ENCODE measurements at places on chromosomes 7 and 10.

GRCh38 chr7:21253740-21254687, 173.9 kb upstream of the SP4 start:
- peak; percentile 2 for DNase-seq

DNA sequence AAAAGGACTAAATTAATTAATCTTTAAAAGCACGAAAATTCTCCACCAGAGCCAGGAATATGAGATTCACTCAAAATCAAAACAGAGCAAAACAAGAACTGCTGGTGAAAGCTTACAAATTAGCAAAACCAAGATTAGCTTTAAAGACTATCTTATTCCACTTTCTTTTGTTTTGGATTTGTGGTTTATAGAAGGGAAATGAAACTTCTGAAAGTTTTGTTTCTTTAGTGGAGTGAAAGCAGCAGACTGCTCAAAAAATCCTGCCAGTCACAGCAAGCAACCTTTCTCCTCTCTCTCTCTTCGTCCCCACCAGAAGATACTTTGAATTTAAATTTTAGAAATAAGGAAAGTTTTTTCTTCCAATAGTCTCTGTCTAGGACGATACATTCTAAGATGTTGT, 7.8 kb downstream of the ACTA2 start:
- DNase-seq: no peak

DNA sequence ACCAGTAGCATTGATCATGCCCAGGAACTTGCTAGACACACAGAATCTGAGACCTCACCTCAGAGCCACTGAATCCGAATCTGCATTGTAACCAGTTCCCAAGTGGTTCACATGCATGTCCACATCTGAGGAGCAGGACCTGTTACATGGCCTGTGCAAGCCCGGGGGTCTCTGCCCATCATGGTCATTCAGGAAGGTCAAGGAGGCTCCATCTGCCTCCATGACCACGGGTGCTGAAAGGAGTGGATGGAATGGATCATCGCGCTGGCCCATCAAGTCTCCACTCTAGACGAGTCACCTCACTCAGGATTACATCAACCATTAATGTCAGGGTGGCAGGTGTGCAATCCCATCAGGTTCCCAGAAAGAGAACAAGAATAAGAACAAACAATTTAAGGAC, 85.8 kb upstream of the ADAM12 start:
- DNase-seq: no peak

GRCh38 chr7:139991269-139991666, 71.5 kb downstream of the PARP12 start:
- DNase-seq: no peak

- DNase-seq: no peak
These were observed 278.5 kb downstream of the BICC1 start for GRCh38 chr10:58791137-58791536.

- DNase-seq: no peak
These were observed 416.9 kb downstream of the THSD7A start for GRCh38 chr7:11415101-11415500.

GRCh38 chr7:42972699-42973500, 40.7 kb downstream of the MRPL32 start:
- no peak for DNase-seq

DNA sequence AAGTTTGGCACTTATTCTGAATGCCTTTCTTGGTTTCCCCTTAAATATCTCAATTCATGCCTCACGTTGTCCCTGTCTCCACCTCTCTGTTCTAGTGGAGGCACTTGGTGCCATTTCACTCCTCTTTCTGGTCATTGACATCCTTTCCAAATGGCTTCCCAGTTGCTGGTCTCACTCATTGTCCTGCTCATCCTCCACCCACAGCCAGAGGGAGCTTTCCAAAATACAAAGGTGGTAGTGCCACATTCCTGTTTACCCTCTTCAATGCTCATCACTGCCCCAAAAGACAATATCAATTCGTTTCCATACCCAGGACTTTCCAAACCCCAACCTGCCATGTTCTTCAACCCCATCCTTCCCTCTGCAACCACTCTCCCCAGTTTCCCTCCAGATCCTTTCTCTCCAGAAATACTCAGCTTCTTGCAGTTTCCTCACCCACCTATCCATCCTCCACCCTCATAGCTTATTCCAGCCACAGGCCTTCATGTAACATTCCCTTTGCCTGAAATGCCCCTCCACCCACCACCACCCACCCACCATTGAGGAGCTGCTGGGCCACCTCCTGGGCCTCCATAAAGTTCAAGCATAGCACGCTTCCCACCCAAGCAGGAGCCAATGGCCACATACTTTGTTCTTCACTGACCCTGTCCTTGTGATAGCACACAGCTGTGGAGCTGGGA, 63.1 kb upstream of the ADRB1 start:
- DNase-seq: no peak

DNA sequence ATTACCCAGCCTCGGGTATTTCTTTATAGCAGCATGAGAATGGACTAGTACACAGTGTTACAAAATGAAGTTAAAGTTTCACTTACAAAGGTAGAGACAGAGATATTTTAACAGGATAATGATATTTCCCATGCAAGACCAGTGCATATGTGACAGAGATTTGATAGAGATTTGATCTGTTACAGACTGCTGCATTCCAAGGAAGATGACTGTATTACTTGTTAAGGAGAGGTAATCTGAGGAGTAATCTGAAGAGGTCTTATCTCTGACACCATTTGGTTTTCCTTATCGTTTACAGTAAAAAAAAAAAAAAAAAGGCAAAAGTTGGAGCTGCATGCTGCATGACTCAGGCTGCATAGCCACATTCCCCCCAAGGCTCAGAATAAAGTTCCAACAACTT, 289.6 kb downstream of the POM121L12 start:
- DNase-seq: no peak

GRCh38 chr7:125278318-125278717, 348.7 kb upstream of the POT1 start:
- no peak for DNase-seq

GRCh38 chr10:10935032-10935431, 82.6 kb upstream of the CELF2 start:
- DNase-seq: no peak

DNA sequence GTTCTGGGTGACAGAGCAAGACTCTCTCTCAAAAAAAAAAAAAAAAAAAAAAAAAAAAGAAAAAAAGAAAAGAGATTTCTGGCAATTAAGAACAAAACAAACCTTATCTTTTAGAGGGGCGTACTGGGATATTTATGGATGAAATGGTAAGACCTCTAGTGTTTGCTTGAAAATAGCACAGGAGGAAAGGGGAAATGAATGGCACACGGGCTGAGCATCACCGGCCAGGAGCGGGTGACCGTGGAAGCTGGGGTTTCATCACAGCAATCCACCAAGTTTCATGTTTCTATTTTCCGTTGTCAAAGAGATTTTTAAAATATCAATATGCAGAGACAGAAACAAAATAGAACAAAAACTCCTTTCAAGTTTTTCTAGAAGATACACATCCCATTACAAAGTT, 105.6 kb downstream of the SVIL start:
- no peak for DNase-seq

DNA sequence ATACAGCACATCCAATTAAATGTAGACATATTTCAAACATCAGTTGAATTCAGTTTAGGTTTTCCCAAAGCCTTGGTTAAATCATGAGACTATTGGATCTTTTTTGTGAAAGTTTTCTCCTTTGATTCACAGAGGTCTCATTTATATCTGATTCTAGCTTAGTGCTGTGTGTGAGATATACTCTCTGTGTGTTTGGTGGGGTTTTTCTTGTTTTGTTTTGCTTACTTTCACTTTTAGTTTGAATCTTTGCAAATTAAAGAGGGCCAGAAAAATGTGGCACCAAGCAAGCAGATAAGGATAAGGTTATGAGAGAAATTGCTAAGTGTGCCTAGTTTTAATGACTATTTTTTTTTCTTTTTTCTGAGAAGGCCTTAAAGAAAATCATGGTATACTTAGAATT, 12.6 kb upstream of the OR6B1 start:
- DNase-seq: no peak

GRCh38 chr10:123069246-123069986, 60.6 kb downstream of the ACADSB start:
- DNase-seq: no peak

DNA sequence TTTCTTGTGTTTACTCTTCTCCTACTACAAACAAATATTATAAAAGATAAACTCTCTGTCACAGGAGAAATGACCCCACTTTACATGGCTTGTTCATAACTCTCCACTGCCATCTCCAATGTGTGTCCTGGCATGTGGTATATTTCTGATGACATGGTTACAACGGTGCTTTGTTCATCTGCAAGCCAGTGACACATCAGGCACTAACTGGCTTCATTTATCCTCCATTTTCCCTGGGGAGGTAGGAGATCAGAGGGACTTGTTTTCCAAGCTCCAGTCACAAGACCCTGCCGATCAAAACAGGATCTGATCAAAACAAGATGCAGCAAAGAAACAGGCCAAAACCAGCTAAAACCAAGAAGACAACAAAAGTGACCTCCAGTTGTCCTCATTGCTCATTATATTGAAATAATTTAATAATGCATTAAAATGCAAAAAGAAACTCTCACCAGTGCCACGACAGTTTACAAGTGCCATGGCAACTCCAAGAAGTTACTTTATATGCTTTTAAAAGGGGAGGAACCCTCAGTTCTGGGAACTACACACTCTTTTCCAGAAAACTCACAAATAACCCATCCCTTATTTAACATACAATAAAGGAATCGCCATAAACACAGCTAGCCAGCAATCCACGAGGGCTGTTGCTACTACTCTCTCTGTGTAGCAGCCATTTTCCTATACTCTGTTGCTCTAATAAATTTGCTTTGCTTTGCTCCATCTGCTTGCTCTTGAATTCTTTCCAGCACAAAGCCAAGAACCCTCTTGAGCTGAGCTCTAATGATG, 224.2 kb downstream of the XPNPEP1 start:
- DNase-seq: no peak

- no peak for DNase-seq
These were observed 55.0 kb downstream of the GBF1 start for GRCh38 chr10:102300278-102300843.

GRCh38 chr10:115720121-115720520, 552.9 kb downstream of the GFRA1 start:
- DNase-seq: no peak

DNA sequence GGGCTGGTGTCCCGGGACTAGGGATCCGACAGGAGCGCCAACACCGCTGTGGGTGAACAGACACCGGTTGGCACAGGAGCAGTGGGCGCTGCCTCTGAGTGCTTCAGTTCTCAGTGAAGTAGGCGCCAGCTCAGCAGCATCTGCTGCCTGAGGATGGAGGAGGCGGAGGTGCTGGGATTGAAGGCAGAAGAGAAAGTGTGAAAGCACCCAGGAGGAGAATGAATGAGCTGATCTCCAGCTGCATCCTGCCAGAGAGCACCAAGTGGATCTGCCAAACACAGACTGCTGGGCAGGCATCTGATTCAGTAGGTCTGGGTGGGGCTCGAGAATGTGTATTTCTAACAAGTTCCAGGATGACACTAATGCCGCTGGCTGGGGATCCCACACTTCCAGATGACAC, 74.5 kb downstream of the LANCL2 start:
- DNase-seq: no peak

DNA sequence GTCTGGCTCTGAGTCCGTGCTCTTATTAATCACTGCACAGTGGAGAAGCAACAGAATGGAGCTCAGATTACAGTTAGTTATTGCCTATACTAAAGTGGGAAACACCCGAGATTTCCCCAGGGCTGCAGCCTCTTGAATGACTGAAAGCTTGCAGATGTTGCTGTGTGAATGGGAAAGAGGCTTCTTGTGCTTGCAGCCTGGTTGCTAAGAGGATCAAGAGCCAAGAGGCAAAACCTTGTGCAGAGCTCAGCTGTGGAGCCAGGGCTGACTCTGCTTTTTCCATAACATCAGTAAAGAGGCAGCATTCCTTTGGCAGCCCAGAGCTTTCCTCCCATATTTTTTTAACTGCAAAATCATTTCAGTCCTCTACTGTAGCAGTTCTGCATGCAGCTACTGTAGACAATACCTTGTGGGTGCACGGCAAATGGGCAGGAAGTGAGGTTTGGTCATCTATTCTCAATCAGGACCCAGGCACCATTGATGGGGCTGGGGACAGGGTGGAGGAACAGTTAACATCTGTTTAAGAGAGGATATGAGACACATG, 86.5 kb downstream of the RALA start:
- no peak for DNase-seq

- no peak for DNase-seq
These were observed 33.3 kb upstream of the XPNPEP1 start for GRCh38 chr10:109956454-109957091.

DNA sequence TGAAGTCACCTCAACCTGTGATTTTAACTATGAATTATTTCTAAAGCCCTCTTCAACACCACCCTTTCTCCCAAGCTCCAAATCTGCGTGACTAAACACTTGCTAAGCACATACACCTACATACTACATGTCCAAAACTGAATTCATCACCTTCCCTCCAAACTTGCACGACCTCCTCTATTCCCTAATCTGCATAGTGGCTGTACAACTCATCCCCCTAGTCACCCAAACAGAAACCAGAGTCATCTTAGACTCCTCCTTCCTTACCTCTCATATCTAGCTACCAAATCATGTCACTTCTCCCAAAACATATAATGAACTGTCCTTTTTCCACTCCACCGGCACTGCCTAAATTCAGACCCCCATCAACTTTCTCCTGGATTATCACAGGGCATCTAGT, 16.2 kb downstream of the ARHGAP21 start:
- DNase-seq: no peak

GRCh38 chr10:76251841-76252671, 820.6 kb downstream of the LRMDA start:
- no peak for DNase-seq

DNA sequence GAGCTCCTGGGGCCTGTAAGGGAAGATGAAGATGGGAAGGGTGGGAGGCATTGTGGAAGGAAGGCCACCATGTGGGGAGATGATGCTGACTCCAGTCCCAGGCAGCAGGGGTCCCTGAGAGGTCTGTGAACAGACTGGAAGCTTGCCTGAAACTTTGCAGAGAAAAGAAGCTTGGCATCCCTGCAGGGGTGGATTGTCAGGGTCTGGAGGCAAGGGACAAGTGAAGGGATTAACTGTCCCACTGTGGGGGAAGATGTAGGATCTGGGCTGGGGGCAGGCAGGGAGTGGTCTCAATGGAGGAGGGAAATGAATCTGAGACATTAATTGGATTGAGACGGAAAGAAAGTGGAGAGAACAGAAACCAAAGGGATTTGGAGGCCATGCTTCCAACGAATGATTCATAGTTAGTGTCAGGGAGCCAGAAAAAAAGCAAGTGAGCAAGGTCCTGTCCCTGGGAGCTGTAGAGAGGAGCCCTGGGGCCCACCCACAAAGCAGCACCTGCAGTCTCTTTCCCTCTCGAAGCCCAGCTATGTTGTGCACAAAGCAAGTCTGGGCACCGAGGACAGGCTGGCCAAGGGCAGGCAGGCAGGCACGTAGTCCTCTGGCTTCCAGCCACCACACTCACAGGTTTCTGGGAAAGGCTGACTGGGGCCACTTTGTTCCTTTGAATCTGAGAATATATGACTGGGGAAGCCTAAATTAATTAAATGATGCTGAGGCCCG, 4.7 kb upstream of the SLC18A3 start:
- DNase-seq: no peak

Measured in activated T-helper 9 cell treated with anti-CD3 and anti-CD28 coated beads, Interleukin-2, amount 50 U/mL, for 16 hours (primary cell).